Bronchus fibroblast of lung (primary cell): ENCODE measurements at places on chromosomes 13 and 19. TPM values are rescaled to one million over a fixed set of nuclear protein-coding genes. Genes with fewer than 3 reads are reported as not detected.

Gene FPR1
- not detected in 2 replicates for total RNA-seq

Gene FAM216B
- total RNA-seq = not detected in 2 replicates

Gene FUT2
- not detected in 2 replicates for total RNA-seq

Gene ZNF575
- 0.17 and 0.59 TPM in 2 replicates for total RNA-seq

Gene RETN
- not detected in 2 replicates for total RNA-seq

Gene EDDM13
- total RNA-seq = not detected in 2 replicates

Gene THSD8
- not detected in 2 replicates for total RNA-seq

Gene SIAH3
- under 0.01 TPM in 1 of 2 replicates, not detected in the other for total RNA-seq

Gene CADM4
- total RNA-seq = 1.5 and 2.2 TPM in 2 replicates

Gene SPIB
- not detected in 2 replicates for total RNA-seq

Gene RNF17
- total RNA-seq = 0.50 and 0.89 TPM in 2 replicates

Gene HCST
- not detected in 2 replicates for total RNA-seq

Gene EXOC3L2
- total RNA-seq = not detected in 2 replicates

Gene CCDC70
- total RNA-seq = not detected in 2 replicates

Gene C13orf46
- total RNA-seq = not detected in 2 replicates

Gene ZNF90
- total RNA-seq = 1.6 and 2.2 TPM in 2 replicates

Gene PROZ
- not detected in 2 replicates for total RNA-seq

Gene CD22
- total RNA-seq = under 0.01 TPM in 1 of 2 replicates, not detected in the other

Gene CYP4F2
- not detected in 2 replicates for total RNA-seq

Gene KRTDAP
- total RNA-seq = not detected in 2 replicates

Gene GADD45GIP1
- total RNA-seq = 63.0 and 81.9 TPM in 2 replicates

Gene ATXN8OS
- total RNA-seq = not detected in 2 replicates

Gene LRRC8E
- 3.7 and 5.9 TPM in 2 replicates for total RNA-seq

Gene ZNF534
- total RNA-seq = not detected in 2 replicates

Gene SLAIN1
- total RNA-seq = 0.15 and 0.17 TPM in 2 replicates

Gene SIGLEC8
- not detected in 2 replicates for total RNA-seq

Gene GDF15
- total RNA-seq = 42.1 and 46.7 TPM in 2 replicates

Gene LSM7
- 273 and 358 TPM in 2 replicates for total RNA-seq

Gene AMER2
- total RNA-seq = not detected in 2 replicates

Gene MYH14
- not detected in 2 replicates for total RNA-seq

Gene ZNF563
- total RNA-seq = 1.5 and 2.4 TPM in 2 replicates

Gene ANGPTL8
- not detected in 2 replicates for total RNA-seq

Gene CYP2F1
- total RNA-seq = not detected in 2 replicates

Gene RDH8
- not detected in 2 replicates for total RNA-seq

Gene ATP11A
- 3.9 and 4.6 TPM in 2 replicates for total RNA-seq

Gene ACTMAP
- total RNA-seq = 3.9 and 4.7 TPM in 2 replicates

Gene CPT1C
- 17.7 and 19.3 TPM in 2 replicates for total RNA-seq

Gene LILRA2
- not detected in 2 replicates for total RNA-seq

Gene ICAM5
- total RNA-seq = 2.9 and 3.6 TPM in 2 replicates

Gene TNNI3
- total RNA-seq = not detected in 2 replicates

Gene ZNF780B
- 3.6 and 6.6 TPM in 2 replicates for total RNA-seq

Gene PSG2
- not detected in 2 replicates for total RNA-seq

Gene MRPL54
- 92.8 and 93.9 TPM in 2 replicates for total RNA-seq

Gene DNAAF3
- 0.15 and 0.34 TPM in 2 replicates for total RNA-seq

Gene RNF113B
- not detected in 2 replicates for total RNA-seq

Gene SELENOV
- not detected in 2 replicates for total RNA-seq

Gene CCDC8
- 28.2 and 30.1 TPM in 2 replicates for total RNA-seq

Gene CASP14
- total RNA-seq = not detected in 2 replicates

Gene TEX29
- not detected in 2 replicates for total RNA-seq

Gene ZNF549
- total RNA-seq = 2.5 and 3.9 TPM in 2 replicates

Gene ELANE
- total RNA-seq = 0.15 and 0.50 TPM in 2 replicates

Gene ZC3H4
- total RNA-seq = 26.3 and 28.7 TPM in 2 replicates

Gene ANKRD10
- 21.9 and 23.9 TPM in 2 replicates for total RNA-seq

Gene RAP2A
- 14.0 and 17.3 TPM in 2 replicates for total RNA-seq

Gene F2RL3
- total RNA-seq = not detected in 2 replicates

Gene NCLN
- 82.4 and 82.7 TPM in 2 replicates for total RNA-seq

Gene KLK10
- not detected in 2 replicates for total RNA-seq

Gene TRMT1
- total RNA-seq = 33.6 and 37.0 TPM in 2 replicates

Gene MYO16
- total RNA-seq = 0.15 and 0.17 TPM in 2 replicates
